ENCODE measurements at places on chromosomes 2 and 18. TPM values are rescaled to one million over a fixed set of nuclear protein-coding genes. Genes with fewer than 3 reads are reported as not detected.

DNA sequence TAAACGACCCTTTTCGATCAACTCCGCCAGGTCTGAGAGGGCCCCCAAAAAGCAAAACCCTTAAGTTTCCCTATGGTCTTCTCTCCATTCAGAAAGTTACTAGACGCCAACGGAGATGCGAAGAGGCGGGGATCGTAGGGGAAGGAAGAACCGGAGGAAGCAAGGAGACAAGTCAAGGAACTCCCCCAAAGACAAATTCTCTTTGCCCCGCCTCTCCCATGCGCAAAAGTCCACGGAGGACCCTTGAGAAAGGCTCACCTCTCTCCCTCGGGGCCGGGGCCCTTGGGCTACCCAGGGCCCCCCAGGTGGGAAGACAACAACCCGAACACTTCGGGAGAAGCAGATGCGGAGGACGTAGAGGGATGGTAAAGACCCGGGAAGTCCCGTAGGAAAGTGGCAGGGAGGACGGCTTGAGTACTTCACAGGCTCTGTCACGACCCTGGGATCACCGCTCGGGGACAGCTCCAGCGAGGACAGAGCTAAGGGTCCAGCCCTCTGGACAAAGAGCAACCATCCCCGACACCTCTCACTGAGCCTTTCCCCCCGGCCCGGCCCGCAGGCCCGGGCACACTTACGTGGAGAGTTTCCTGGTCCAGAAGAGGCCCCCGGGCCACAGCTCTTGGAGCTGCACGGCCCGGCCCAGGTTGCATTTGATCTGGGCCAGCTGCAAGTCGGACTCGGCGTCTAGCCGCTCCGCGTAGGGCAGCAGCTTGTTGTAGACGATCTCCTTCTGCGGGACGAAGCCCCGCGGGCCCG, 647 bp downstream of the PSME4 start:
- DNase-seq: peak; percentile 7

DNA sequence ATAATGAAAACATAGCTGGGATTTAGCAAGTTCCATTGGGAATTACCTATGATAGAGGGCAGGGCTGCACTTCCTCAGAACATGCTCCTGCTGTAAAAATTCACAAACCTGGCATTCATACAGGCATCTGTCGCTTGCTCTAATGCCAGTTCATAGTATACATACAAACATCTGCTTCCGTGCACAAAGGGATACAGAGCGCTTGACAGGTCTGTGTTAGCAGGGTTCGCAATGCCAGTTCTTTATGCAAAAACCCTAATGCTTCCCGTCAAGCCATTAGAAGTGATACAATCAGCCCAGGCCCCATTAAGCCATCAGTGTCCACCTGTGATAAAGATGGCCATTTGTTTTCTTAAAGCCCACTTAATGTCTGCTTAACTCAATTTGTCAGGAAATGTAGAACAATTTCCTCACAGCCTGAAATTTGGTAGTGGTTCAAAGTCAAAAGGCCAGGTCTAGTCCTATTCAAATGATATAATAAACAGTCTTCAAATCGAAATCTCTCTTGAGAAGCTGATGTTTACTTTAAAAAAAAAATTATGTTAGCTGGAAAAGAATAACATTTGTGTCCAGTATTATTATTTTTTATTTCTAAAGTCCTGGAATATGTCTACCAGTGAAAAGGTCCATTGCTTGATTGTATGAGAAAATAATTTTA, 556.3 kb downstream of the ARHGAP15 start:
- DNase-seq: no peak

DNA sequence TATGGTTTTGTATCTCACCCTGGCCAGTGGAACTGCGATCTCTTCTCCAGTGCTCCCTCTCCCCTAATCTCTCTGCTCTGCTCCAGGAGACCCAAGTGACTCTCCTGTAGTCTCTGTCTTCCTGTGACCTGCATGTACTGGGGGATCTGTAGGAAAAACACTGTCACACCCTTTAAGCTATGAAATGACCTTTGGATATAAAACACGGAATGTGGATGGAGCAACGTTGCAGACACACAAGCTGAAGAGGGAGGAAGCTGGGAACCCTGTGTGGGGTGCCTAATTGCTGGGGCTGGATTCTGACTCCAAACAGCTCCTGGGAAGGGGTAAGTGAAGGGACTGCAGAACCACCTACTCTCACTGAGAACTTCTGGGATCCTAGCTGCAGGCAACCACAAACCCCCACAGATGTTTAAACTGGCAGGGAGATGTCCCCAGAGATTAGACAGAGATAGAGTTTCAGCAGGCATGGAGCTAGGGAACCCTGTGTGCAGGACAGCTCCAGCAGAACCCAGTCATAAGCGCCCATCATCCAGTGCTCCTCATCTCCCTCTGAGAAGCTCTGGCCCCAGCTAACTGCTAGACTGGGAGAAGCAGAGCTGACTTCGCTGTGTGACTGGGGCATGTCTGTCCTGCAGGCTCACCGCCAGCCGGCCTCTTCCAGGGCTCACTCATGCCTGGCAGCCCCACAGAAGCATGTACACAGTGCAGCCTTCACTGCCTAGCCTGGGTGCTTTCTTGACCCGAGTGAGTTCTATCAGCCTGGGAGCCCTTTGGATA, 482.7 kb upstream of the SETBP1 start:
- no peak for DNase-seq

- DNase-seq: no peak
Measured at GRCh38 chr2:186516396-186516795, 30.3 kb downstream of the ZC3H15 start.

GRCh38 chr18:21663578-21663977, 41.0 kb downstream of the ABHD3 start:
- DNase-seq: no peak

Gene ABCG5
- not detected for total RNA-seq

GRCh38 chr2:176562359-176563078, 293.3 kb downstream of the MTX2 start:
- no peak for DNase-seq

Gene MPP4
- total RNA-seq: 5.5 TPM

- no peak for DNase-seq
Measured at GRCh38 chr2:117763804-117764203, 50.7 kb upstream of the DDX18 start.

- DNase-seq: no peak
Measured at GRCh38 chr18:10319914-10320600, 134.4 kb upstream of the APCDD1 start.

DNA sequence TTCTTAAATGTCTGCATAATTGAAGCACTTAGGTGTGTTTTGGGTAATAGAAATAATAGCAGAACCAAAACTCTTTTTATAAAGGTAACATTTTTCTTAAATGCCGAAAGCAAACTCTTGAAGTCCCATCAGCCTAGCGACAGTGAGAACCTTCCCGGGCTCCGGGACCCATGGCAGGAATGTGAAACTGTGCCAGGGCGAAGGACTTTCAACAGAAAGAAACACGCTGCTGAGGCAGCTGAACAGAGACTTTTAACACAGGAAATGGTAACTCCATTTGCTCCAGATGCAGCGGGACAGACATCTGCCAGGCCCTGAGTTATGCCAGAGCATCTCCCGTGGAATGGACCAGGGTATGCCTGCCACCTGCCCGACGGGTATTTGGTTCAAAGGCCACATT, 34.3 kb downstream of the SALL3 start:
- DNase-seq: no peak

- DNase-seq: no peak
Measured at GRCh38 chr2:235756491-235756890, 262.6 kb downstream of the AGAP1 start.

DNA sequence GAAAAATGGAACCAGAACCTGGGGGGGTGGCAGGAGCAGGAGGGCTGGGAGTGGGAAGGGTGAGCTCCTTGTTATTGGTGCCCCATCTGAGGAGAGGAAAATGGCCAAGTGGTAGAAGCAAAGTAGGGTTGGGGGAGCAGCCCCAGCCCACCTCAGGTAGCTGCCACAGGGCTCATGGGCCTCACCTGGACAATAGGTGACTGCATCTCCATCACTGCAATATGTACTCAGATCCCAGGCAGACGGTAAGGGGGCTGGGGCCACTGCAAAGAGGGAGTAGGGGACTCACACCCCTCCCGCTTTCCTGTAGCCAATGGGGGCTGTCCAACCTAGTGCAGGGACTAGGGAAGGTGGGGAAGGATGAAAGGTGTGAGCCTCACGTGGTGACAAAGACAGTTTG, 4.2 kb downstream of the C2orf81 start:
- DNase-seq: no peak

Gene SLC9A4
- total RNA-seq: 1.4 TPM

GRCh38 chr2:215191477-215191876, 53.1 kb upstream of the ABCA12 start:
- no peak for DNase-seq

Gene FABP1
- not detected for total RNA-seq

DNA sequence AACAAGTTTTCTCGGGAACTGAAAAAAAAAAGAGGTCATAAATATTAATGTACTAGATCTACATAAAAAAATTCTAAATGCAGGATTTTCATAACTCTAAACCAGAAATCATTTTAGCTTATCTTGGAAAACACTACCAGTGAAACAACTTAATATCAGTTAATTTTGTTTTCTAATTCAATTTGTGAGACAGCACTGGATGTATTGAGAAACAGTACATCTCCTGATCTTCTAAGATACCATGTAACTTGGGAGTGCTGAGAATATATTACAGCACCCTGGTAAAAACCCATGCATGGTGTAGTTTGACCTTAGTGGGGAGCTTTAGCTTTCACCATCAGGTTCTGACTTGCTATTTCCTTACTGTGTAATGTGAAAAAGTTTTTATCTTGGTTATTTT, 129.6 kb downstream of the NRXN1 start:
- DNase-seq: no peak

DNA sequence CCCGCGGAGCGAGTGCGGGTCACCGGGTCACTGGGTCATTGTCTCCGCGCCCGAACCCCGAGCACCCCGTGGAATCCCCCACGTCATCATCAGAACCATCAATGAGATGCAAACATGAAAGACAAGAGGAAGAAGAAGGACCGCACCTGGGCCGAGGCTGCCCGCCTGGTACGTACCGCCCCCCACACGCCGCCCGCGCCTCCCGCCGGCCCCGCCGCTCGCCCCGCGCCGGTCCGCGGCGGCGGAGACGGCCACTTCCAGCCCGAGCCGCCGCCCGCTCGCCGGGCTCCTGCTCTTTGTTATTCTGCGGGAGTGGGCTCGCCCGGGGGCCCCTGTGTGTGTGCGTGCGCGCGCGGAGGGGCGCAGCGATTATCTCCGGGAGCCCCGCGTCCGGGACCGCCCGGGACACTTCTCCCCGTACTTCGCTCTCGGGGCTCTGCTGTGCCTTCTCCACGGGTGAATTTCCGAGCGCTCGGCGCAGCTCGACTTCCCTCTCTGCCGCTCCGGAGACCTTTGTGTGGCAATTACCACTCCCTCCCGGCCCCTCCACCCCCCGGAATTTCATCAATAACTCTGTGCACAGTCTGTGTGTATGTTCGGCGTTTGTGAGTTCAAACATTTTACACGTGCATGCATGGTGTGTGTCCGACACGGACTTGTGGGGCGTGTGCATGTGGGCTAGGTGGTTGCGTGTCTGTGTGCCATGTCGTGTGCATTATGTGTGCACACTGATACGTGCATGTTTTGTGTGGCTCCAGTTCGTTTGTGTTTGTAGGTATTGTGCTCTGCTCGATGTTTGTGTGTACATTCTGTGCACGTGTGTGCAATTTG, 714 bp downstream of the ASXL3 start:
- no peak for DNase-seq

DNA sequence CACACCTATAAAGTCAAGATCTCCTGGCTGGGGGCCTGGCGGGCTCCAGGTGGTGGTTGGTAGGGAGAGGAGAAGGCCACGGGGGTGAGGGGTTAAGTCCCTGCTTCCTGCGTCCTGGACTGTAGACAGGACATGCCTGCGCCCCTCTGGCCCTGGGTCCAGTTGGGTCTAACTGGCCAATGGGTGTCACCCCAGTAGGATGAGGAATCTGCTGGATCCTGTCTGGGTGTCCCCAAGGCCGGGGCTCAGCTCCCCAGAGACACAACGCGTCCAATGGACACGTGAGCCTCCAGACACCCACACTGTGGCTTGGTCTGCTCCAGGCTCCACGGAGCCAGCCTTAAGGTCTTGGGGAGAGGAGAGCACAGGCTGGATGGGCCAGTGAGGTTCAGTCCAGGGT, 19.6 kb downstream of the AQP12A start:
- no peak for DNase-seq

DNA sequence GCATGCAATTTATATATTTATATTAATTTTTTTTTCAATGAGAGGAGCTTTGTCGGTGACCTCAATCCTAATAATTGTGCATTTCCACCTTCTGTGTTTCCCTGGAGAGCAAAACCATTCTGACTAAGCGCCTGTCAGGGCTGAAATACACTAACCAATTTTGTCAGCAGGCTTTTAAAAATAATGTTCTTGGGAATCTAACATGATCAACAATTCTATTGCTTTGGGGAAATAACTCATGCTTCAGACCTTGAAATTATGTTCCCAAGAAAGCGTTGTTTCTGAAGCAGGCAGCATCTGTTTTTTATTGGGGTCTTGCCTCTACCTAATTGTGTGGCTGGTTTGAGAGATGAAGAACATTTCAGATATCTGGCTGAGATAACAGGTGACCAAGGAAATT, 129.1 kb upstream of the ALKAL2 start:
- no peak for DNase-seq

Gene SULT1C4
- 2.8 TPM for total RNA-seq

- no peak for DNase-seq
Measured at GRCh38 chr18:396251-396555, 104.3 kb downstream of the COLEC12 start.

- DNase-seq: no peak
Measured at GRCh38 chr2:128451084-128452023, 132.7 kb upstream of the HS6ST1 start.

DNA sequence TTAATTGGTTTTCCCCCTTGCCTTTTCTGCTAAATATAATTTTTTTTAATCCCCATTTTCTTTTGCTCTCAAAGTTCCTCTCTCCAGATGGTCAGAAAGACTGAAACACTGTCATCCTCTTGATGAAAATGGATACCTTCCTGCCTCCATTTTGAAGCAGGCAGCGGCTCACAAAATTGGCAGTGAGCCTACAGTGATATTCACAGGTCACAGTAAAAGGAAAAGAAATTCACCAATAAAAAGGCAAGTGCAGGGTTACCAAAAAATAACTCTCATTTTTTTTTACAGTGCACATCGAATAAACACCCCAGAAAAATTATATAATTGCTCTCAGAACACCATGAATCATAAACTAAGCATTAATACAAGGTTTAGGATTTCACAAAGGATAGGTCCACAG, 307.5 kb downstream of the TCF4 start:
- no peak for DNase-seq

Gene PLGLB1
- 2.0 TPM for total RNA-seq

Gene SLC4A3
- total RNA-seq: 6.5 TPM

Gene PMS1
- 7.6 TPM for total RNA-seq

- DNase-seq: no peak
Measured at GRCh38 chr2:161104054-161104553, 56.1 kb upstream of the TANK start.

Gene AGXT
- total RNA-seq: not detected

GRCh38 chr18:10133516-10133915, 219.7 kb downstream of the VAPA start:
- DNase-seq: no peak

DNA sequence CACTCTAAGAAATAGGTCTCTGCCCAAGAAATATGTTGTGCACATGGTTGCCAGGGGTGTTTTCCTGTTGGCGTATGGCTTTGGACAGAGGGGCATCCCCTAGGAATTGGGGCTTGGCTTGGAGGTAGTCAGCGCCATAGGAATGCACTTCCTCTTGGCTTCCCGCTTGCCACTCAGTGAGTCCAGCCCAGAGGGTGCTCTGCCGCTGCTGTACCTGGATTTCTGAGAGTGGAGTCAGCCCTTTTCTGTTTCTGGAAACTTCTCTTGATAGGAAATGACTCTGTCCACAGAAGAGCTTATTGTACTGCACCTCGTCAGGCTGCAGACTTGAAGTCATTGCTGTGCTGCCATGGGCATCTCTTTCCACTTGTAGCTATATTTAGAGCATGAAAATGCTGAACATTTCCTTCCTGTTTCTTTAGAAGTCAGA, 116.7 kb upstream of the MGAT5 start:
- DNase-seq: no peak

Gene NCOA1
- total RNA-seq: 34.9 TPM
